GM04504 (cell line): ENCODE measurements at places on chromosomes 11 and 22.

DNA sequence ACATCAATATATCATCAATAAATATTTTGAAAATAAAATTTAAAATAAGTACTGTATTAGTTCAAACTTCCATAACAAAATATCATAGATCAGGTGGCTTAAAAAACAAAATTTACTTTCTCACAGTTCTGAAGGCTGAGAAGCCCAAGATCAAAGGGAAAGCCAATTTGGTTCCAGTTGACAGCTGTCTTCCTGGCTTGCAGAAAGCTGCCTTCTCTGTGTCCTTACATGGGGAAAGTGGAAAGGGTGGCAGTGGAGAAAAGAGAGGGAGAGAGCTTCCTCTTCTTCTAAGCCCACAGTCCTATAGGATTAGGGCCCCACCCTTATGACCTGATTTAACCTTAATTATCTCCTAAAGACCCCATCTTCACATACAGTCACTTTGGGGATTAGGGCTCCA is 51.2 kb upstream of the MYOD1 start:
- DNase-seq = no peak

DNA sequence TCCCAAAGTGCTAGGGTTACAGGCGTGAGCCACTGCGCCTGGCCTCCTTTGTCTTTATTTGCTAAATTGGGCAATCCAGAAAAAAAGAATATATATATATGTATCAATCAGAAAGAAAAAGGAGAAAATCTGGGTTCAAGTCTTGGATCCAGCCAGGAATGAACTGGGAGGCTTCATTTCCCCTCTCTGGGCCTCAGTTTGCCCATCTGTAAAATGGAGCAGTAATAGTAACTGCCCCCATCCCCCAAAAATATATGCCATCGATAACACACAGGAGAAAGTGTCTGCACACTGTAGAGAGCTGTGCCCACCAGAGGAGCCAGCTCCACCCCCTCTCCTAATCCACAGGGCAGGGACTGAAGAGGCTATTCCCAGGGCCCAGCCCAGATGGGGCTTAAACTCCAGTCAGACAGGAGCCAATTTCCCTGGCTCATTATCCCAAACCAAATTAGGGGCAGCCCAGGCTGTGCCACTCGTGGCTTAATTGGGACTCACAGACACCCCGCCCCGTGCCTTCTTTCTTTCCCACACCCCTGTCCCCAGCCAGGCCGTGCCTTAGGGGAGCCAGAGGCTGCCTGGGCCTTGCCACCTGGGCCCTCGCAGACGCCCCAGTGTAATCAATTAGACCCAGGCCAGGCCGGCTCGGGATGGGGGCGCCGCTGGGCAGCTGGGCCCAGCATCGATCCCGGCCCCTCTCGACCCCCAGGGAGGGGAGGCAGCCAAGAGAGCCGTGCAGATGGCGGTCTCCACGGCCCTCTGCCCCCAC is 171.5 kb downstream of the MN1 start:
- no peak for DNase-seq

GRCh38 chr11:130407978-130408377 is 20.4 kb downstream of the ADAMTS8 start:
- DNase-seq = peak; percentile 92

GRCh38 chr11:114321621-114322257 is 25.5 kb downstream of the NNMT start:
- DNase-seq = peak; percentile 66

GRCh38 chr11:20303391-20303965 is 60.0 kb upstream of the HTATIP2 start:
- no peak for DNase-seq

DNA sequence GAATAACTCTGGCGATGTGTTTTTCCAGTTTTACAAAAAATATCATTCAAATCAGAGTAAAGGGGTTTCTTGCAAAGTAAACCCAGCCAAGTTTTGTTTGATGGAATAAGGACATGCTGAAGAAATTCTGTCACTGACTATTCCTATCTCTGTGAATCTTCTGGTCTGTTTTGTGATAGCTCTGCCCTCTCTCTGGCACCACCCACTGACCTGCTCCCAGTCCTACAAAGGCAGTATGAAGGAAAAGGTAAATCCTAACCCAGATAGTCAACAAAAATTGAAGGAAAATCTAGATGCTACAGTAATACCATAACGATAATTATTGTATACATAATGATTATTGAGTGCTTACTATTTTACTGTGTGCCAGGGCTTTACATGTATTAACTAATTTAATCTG is 76.3 kb upstream of the TP53AIP1 start:
- no peak for DNase-seq

GRCh38 chr22:45510376-45511232 is 7.9 kb downstream of the FBLN1 start:
- DNase-seq = no peak

GRCh38 chr11:5665051-5665570 is 19.8 kb downstream of the TRIM5 start:
- DNase-seq = no peak

DNA sequence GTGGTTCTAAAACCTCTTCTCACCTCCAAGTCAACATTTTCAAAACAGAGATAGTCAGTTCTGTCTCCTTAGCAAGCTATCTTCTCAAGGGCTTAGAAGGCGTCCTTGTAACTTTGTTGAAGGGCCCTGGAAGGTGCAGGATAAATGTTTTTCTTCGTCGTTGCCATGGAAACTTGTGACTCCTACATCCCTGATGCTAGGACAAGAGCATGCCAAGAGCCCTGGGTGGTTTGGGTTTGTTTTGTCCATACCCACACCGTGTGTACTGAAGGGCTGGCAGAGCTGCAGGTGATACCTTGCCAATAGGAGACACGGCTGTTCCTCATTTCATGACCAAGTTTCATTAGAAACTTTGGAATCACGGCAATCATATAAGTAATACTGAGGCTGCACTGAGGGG is 81.6 kb downstream of the GALNT18 start:
- DNase-seq = no peak

GRCh38 chr11:8959546-8960166 is 4.6 kb downstream of the TMEM9B start:
- peak; percentile 64 for DNase-seq

GRCh38 chr22:17726928-17727897 is 47.1 kb downstream of the BID start:
- no peak for DNase-seq

DNA sequence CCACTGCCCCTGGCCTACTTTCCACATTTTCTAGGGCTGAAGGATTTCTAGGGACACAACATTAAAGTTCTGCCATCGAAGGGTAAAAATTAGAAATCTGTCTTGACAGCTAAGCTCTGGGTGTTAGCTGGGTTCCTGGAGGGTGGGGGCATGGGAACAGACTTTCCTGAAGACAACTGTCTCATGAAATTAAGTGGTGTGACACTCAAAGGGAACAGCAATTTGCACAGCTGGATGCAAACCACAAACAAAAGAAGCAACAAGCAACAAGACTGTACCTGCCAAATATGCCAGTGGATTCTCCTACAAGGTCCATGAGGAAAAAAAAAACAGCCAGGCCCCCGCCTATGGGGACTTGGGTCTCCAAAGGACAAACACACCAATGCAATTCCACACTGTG is 32.5 kb downstream of the WT1 start:
- no peak for DNase-seq

DNA sequence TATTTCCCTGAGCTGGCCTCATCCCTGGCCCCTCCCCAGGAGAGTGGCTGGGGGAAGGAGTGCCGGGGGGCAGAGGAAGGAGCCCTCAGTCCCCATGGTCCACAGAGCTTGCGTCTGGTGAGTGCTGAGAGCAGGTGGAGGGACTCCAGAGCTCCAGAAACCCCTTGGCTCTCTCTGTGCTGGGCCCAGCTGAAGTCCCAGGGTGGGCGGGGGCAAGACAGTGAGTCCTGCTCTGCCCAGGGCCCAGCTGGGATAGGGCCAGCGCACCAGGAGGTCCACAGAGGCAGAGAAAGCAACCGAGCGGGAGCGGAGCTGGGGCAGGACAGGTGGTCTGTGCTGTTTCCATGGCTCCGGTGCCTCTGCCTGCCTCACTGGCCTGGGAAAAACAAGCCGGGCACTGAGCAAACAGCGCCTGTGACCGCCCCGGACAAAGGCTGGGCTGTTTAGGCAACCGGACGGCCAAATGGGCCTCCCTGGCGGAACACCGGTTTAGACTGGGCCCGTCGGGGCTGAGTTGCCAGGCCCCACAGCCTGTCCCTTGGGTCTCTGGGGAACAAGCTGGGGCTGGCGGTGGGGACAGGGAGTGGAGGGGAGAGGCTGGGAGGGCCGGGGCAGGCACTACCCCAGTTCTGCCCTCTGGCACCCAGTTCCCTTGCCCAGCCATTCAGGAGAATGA is 34.1 kb upstream of the WNT7B start:
- DNase-seq = no peak

GRCh38 chr22:28183078-28183860 is 264.2 kb upstream of the PITPNB start:
- DNase-seq = no peak

GRCh38 chr11:70498171-70498571 is 99.8 kb downstream of the CTTN start:
- no peak for DNase-seq

GRCh38 chr11:65651339-65651588 is 11.5 kb downstream of the RELA start:
- DNase-seq = no peak

GRCh38 chr11:69386594-69387408 is 92.8 kb downstream of the MYEOV start:
- DNase-seq = no peak

- DNase-seq = no peak
These were observed 33.3 kb downstream of the CD6 start for GRCh38 chr11:61004761-61005181.

GRCh38 chr11:26839911-26840698 is 118.2 kb upstream of the SLC5A12 start:
- no peak for DNase-seq

DNA sequence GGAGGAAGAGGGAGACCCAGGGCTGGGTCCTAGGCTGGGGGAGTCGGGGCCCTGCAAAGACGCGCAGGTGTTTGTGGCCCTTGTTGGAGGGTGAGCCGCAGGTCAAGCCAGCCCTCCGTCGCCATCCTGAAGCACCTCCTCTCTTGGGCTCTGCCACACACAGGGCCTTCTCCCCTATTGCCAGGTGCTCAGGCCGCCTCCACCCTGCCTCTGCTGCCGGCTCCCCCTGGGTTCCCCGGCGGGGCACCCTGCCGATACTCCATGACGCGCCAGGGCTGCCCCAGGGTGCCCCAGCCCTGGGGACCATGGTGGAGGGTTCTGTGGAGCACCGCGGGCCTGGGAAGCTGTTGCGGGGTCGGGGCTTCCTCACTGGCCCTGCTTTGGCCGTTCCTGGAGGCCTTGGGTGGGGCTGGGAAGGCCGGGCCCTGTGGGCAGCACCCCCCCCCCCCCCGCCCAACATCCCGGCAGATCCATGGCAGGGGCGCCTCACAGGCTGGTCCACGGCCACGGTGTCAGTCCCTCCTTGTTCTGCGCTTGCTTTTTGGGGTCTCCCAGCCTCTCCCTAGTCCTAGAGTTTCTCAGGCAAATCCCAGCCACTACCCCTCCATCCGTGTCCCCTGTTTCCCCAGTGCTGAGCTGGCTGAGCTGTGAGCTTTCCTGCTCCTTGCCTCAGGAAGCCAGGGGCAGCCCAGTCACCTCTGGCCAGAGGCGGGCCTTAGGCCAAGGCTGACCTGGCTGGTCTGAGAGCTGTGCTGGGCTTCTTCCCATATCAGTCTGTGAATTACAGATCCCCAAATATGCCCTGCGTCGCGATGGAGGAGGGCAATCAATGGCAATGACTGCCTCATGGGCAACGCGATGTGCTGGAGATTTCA is 2.3 kb upstream of the ADORA2A start:
- DNase-seq = no peak

DNA sequence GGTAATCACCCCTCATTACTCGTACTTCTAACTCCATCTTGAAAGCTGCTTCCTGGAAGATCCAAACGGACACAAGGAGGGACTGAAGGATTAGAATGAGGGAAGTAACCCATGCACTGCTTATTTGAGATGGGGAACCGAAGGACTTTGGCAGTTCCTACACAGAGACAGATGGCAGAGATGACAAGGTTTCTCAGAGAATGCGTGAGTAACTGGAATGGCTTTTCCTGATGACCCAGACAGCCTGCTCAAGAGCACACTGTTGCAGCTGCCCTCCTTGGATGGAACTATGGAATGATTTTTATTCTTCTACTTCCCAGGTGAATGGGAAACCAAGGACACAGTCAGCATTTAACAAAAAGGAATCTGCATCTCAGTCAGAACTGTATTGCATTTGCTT is 7.3 kb downstream of the KCNJ11 start:
- DNase-seq = no peak

DNA sequence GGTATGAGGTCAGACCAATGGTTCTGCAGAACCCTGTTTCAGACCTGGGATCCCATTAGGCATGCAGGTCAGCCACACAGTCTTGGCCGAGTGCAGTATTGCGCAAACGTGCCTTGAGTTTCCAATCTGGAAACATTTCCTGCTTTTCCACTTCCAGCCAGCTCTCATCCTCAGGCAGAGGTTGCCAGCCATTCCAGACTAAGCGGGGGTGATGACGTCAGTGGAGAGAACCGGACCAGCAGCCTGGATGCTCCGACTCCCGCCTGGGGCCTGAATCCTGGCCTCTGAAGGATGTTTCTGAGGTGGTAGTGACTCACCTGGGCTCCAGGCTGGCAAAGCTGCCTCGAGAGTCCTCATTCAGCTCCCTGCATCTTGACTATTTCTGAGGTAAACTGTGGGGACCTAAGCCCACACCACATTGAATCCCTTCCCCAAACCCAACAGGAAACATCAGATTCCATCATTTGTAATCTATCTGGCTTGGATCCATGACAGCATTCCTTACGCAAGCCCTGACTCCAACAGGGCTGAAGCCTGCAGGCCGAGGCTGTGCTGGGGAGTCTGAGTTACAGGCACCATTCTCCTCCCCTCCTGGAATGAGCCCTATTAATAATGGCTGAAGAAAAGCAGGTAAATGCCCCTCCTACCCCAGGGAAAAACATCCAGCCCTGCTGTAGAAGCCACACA is 83.0 kb downstream of the ABTB2 start:
- DNase-seq = peak; percentile 95

GRCh38 chr11:63920939-63921417 is 4.0 kb upstream of the RCOR2 start:
- DNase-seq = no peak

DNA sequence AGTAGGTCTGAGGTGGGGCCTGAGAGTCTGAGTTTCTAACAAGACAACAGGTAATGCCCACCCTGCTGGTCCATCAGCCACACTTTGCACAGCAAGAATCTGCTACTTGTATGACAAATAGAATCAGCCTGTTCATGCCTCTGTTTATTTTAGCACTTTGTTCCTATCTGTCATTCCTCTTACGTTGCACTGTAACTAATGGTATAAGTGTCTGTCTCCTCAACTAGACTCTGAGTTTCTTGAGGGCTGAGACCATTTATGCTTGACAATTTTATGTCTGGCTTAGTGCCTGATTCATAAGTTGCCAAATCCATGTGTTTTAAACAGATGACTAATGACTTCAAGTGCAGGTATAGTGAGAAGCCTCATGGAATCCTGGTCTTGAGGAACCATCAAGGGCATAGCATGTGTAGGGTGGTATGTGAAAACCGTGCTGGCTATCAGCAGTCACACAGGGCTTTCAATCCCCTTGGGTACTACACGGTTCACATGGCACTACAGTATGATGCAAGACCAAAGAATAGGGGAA is 209.7 kb downstream of the C11orf91 start:
- DNase-seq = no peak

- no peak for DNase-seq
These were observed 228.4 kb downstream of the FAT3 start for GRCh38 chr11:92453055-92453454.
